ENCODE measurements at places on chromosomes 13 and 19.

DNA sequence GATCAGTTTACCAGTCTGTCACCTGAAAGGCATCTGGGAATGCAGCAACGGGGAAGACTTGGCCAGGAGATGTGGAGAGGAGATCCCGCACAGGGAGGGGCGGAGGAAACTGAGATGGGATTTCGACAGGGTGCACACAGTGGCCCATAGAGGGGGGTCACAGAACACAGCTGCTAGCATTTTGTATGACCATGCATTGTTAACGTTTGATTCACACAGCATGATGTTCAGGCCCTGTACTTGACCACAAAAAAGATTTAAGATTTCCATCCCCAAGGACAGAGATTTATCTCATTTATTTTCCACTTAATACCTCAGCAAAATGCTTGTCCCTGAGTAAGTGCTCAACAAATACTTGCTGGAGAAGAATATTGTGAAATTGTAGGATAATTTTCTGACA lies 63.2 kb downstream of the RAB20 start:
- DNase-seq: no peak

GRCh38 chr13:77143431-77143830 lies 116.5 kb upstream of the FBXL3 start:
- DNase-seq: no peak

- DNase-seq: no peak
These were observed 432.7 kb downstream of the SLITRK5 start for GRCh38 chr13:88103824-88104223.

GRCh38 chr13:32838945-32839344 lies 177.3 kb upstream of the KL start:
- no peak for DNase-seq

DNA sequence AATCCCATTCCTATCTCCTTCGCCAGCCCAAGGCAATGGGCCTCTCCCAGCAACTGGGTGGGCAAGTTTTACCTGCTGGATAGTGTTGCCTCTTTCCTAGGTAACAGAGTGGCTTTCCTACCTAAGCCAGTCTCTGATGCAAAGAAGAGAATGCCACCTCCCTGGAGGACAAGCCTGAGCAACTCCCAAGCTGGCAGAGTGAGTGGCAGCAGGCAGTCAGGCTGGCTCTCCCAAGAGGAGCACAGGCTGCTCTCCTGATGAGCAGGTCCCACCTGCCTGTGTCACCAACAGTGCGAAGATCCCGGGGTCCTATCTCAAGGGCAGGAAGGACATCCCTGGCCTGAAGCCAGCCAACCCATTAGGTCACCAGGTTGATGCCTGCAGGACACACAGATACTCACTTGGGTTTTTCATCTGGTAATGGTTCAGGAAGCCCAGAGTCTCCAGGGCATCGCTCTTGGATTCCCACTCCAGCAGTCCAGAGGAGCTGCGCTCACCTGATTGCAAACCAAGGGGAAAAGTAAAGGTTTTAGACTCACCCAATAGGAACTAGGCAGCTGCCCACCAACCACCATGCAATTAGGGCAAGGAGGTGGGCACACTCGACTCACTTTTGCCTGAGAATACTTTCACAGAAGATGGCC lies 5.5 kb upstream of the ECH1 start:
- DNase-seq: no peak

DNA sequence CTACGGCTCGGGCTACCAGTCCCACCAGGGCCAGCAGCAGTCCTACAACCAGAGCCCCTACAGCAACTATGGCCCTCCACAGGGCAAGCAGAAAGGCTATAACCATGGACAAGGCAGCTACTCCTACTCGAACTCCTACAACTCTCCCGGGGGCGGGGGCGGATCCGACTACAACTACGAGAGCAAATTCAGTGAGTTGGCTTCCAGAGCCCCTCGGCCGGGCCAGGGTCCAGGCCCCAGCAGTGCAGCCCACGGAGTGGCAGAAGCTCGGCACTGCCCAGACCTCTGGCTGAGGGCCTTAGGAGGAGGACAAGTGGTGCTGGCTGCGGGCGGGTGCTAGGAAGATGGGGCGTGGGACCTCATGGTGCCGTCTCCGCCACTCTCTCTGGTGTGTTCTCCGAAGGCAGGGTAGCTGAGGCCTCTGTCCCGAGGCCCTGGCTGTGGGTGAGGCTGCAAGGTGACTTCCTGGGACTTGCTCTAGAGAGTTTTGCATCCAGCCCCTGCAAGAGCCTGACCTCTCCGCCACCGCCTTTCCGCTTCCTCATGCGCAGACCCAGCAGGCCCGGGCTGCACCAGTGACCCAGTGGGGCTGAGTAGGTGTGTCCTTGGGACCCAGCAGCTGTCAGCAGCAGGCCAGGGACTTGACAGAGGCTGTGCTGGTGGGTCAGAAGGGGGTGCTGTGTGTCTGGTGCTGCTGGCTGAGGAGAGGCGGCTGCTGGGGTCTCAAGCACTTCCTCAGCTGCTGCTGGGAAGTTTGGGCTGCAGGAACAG lies 13.5 kb upstream of the QTRT1 start:
- DNase-seq: no peak

GRCh38 chr13:94886191-94886590 lies 173.8 kb upstream of the SOX21 start:
- no peak for DNase-seq

- DNase-seq: no peak
These were observed 36.5 kb upstream of the VWA8 start for GRCh38 chr13:41997396-41997795.

Data from effector memory CD4-positive, alpha-beta T cell (primary cell).